Naive thymus-derived CD4-positive, alpha-beta T cell (primary cell): ENCODE measurements at places on chromosomes 3 and 15. TPM values are rescaled to one million over a fixed set of nuclear protein-coding genes. Genes with fewer than 3 reads are reported as not detected.

Gene MED12L
- 0.68 TPM for total RNA-seq

Gene LRRN1
- total RNA-seq: 2.5 TPM

Gene ITIH1
- total RNA-seq: not detected in 2 replicates

Gene A4GNT
- not detected for total RNA-seq

Gene CHDH
- total RNA-seq: 1.2 and 1.3 TPM in 2 replicates

Gene CCR3
- not detected for total RNA-seq

Gene CCDC50
- total RNA-seq: 6.2 TPM

Gene TPRG1
- total RNA-seq: 5.4 and 5.8 TPM in 2 replicates

Gene MEGF11
- not detected for total RNA-seq

Gene DNAH12
- total RNA-seq: 0.19 TPM

Gene IL5RA
- total RNA-seq: 8.7 TPM

Gene STARD9
- 2.4 TPM for total RNA-seq

Gene PLAAT1
- not detected in 2 replicates for total RNA-seq

Gene UBA3
- total RNA-seq: 82.7 TPM

Gene TMEM212
- not detected in 2 replicates for total RNA-seq

Gene MYO1E
- 63.4 and 67.1 TPM in 2 replicates for total RNA-seq

Gene HOMER2
- 6.7 TPM for total RNA-seq

Gene DZIP3
- 13.7 TPM for total RNA-seq

Gene LTF
- total RNA-seq: not detected

Gene FANCD2OS
- total RNA-seq: not detected

Gene DUOXA2
- total RNA-seq: not detected in 2 replicates

Gene FOXB1
- total RNA-seq: 0.27 TPM

Gene CSPG5
- 0.46 TPM for total RNA-seq

Gene IGDCC3
- total RNA-seq: not detected in 2 replicates

Gene GASK1A
- not detected in 2 replicates for total RNA-seq

Gene NLGN1
- not detected in 2 replicates for total RNA-seq

Gene ZNF770
- 47.7 and 50.2 TPM in 2 replicates for total RNA-seq

Gene GXYLT2
- not detected for total RNA-seq
